ENCODE measurements at places on chromosomes 2 and 18. TPM values are rescaled to one million over a fixed set of nuclear protein-coding genes. Genes with fewer than 3 reads are reported as not detected.

Gene ACVR2A
- 10.5 TPM for total RNA-seq

GRCh38 chr2:133416736-133417135 lies 151.5 kb downstream of the NCKAP5 start:
- DNase-seq: no peak

Gene FAM168B
- 161 TPM for total RNA-seq

DNA sequence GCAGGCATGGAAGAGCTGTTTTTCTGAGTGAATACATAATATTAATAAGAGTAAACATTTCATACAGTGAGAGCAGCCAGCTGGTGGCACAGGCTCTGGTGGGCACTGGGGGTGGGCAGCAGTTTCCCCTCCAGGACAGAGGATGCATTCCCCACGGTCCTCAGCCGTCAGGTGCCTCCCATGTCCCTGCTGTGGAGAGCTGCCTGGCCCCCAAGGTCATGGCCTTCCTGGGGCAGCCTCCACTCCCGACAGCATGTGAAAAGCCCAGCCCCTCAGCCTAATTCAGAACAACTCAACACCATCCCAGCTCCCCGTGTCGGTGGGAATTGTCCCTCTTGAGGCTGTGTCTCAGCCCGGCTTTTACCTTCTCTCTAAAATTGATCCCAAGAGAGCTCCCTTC lies 147.4 kb downstream of the GALR1 start:
- DNase-seq: no peak

Gene C2orf92
- 0.96 TPM for total RNA-seq

Gene TEKT4
- total RNA-seq: not detected

DNA sequence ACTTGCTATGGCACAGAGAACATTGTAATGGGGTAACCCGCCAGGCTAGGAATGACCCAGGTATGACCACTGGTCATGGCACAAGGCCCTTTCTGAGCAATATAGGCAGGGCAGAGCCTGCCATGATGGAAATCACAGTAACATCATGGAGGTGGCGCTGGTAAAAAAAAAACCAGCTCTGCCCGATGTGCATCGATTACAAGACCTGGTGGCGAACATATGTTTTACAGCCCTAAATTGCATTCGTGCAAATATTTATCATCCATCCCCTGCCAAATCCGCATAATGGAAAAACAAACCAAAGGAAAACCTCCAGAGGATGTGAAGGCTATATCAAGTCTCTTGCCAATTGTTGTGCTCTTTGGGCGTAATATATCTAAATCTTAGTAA lies 60.6 kb downstream of the SEMA4F start:
- DNase-seq: no peak

Gene C2orf72
- total RNA-seq: 0.63 TPM

DNA sequence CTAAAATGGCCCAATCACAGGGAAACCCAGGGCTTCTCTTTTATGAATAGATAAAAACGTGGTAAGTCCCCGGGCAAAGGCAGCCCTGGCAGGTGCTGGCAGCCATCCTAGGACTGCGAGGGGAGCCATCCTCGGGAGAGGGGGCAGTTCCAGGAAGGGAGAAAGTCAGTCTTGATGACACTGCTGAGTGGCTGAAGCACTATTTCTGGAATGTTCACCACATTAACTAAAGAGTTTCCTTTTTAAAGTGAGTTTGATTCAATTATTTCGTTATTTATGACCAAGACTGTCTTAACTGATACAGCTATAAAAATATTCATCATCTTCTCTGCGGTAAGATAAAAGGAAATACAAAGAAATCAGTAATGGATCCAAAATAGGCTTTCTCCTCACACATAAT lies 20.4 kb downstream of the TTR start:
- DNase-seq: no peak

GRCh38 chr2:196555726-196556125 lies 83.8 kb upstream of the CCDC150 start:
- DNase-seq: no peak

Gene TANC1
- 18.5 TPM for total RNA-seq

DNA sequence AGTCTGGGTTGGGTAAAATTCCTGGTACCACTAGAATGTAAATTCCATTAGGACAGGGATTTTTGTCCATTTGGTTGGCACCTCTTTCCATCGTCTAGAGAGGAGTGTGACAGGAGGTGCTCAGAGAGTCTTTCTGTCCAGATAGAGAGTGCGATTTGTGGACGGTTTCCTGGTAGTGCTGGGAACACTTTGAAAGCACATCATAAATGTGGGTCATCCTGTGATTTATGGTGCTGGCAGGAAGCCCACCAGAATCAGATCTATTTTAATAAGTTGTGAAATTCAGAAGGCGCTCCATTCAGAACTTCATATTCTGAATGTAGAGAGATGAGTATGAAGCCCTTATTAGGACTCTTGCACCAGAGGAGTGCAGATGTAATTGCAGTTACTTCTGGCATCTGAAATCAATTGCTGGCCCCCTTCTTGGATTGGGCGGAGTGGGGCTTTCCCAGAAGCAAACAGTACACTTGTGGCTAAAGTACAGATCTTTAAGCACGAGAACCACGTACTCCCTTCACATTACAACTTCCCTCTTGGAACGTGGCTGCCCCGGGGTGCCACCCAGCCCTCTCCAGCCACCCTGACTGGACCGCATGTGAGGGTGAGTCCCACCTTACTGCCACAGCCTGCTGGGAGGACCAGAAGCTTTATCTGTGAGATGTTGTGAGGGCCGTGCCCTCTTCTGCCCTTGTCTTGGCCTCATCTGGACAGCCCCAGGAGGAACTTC lies 243.2 kb downstream of the MYO3B start:
- no peak for DNase-seq

DNA sequence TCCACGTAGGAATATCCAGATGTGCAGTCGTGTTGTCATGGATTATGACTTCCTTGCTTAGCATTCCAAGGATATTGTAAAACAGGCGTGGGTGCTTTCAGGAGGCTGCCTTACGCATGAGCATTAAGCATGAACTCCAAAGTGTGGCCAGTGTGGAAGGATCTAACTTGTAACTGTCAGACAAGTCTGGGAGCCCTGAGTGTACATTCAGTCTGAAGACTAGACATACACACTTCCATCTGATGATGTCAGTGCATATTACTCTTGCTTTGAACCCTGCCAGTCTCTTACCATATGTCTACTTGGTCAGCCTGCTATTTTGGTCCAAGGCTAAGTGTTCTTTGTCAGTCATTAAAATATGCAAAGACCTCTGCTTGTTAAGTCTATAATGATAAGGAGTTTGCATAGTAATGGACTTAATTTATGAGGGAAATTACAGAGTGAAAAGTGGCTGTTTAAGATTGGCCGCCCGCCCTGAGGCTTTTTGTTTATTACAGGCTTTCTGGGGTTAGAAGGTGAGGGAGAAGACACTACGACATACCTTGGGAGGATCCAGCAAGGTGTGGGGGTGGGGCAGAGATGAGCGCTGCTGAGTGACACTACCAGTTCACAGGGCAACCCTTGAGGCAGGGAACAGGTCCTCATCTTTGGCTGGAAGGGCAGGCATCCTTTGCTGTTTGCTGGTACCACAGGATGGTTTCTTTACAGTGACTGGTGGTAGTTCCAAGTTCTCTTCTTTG lies 48.3 kb downstream of the CABLES1 start:
- no peak for DNase-seq

- no peak for DNase-seq
Measured at GRCh38 chr18:3760741-3761140, 310.8 kb downstream of the TGIF1 start.

Gene GPR45
- total RNA-seq: not detected

- DNase-seq: no peak
Measured at GRCh38 chr18:61743775-61744531, 148.9 kb downstream of the RNF152 start.

Gene CNGA3
- total RNA-seq: 0.21 TPM

GRCh38 chr2:149246186-149246585 lies 84.2 kb upstream of the LYPD6 start:
- DNase-seq: no peak
